ENCODE measurements at places on chromosomes 12 and 14. TPM values are rescaled to one million over a fixed set of nuclear protein-coding genes. Genes with fewer than 3 reads are reported as not detected.

The ZC2HC1C gene
- 3.6 TPM for total RNA-seq

The SMIM41 gene
- total RNA-seq, result not detected

The CEP170B gene
- 16.1 TPM for total RNA-seq

The ZNF891 gene
- 4.3 TPM for total RNA-seq

The CD69 gene
- total RNA-seq, result 2.7 TPM

The TESPA1 gene
- total RNA-seq, result 0.83 TPM

- no peaks in the 10 kb centered on the region for H3K36me3 ChIP-seq
- no peaks in the 10 kb centered on the region for H3K27me3 ChIP-seq
- peak overlapping the region; percentile 7 for H3K27ac ChIP-seq
Observed at GRCh38 chr12:615620-616019, 47.6 kb downstream of the NINJ2 start.

DNA sequence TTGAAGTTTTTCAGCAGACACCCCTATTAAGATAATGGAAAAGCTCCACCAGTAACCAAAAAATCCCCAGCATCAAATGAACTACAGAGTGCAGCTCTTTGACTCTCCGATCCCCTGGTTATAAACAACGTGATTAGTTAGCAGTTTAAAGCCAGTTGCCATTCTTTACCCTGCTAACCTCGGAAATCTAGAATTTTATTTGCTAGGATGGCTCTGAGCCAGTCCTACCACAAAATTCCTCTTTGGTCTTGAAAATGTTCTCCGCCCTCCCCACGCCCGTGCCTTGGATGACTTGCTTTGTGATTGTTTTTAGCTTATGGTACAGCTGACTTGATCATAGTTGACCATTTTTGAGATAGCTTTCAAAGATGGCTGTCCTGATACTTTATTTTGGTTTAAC is 1.2 kb downstream of the KLHDC2 start:
- H3K4me1 ChIP-seq, result peaks cover 27% of the 10 kb centered on the region
- H3K27ac ChIP-seq, result peak overlapping the region; percentile 99
- H3K36me3 ChIP-seq, result peaks cover 11% of the 10 kb centered on the region
- no peak for DNase-seq
- peak overlapping the region; percentile 76 for H3K4me3 ChIP-seq

DNA sequence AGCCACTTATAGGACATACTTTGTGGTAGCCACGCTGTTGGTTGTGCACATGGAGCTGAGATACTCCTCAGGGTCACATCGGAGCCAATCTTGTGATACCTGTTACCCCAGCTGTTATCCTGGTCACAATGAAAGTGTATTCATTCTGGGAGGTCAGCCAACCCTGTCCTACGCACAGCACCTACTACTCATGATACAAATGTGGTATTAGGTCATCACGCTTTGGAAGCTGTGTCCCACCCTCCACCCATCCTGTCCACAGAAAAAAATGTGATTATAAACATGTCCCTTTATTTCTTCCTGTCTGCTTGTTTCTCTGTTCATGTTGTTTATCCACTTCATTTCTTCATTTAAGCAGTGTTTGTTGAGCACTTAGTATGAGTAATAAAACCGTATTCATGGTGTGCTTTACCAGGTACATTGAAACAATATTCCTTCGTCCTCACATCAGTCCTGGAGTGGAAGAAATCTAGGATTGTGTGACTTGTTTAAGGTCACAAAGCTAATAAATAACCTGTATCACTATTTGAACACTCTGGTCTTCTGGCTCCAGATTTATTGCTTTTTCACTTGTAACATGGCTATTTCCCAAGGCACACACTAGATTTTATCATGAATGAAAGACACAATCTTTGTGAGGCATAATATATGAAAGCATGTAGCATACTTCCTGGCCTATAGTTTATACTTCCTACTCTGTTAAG is 73.1 kb downstream of the DERA start:
- no peak overlapping the region for H3K27ac ChIP-seq
- no peak overlapping the region for H3K4me3 ChIP-seq
- DNase-seq, result no peak

DNA sequence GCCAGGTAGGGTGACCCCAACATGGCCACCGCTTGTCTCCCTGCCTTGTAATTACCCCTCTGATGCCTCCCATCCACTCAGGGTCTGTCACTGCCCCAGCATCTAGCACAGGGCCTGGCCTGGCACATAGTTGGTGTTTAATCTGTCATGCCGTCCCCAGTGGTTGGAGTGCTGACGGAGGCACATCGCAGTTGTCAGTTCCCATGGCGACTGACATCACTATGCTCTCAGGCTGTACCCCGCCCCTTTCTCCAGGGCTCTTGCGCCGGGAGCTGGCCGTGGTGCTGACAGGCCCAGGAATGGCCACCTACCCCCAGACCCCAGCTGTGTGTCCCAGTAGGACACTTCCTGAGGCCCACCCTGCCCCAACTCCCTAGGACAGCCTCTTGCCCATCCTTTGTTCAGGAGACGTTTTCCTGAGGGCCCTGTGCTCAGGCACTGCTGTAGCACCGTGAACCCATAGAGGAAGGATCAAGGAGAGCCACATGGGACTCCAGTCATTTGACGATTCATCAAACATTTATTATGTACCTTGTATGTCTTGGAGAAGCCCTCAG is 23.0 kb downstream of the FAM222A start:
- H3K36me3 ChIP-seq, result no peaks in the 10 kb centered on the region
- no peak overlapping the region for H3K27ac ChIP-seq
- peak; percentile 57 for DNase-seq
- H3K27me3 ChIP-seq, result no peaks in the 10 kb centered on the region
- H3K4me3 ChIP-seq, result no peak overlapping the region
- no peaks in the 10 kb centered on the region for H3K4me1 ChIP-seq

DNA sequence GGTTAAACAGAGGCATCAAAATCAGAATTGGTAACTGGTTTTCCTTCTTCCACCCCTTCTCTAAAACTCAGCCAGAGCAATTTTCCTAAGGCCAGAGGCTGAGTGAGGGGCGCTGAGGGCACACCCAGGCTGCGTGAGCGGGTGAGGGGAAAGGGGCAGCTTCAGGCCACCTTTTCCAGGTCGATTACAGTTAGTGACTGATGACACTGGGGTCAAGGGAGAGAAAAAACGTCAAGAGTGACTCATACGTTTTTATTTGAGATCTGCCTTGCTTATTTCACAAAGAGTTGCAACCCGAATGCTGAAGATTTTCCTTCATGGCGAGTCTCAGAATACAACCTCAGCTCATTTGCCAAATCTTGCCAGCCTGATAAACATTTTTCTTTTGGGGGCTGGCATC is 46.7 kb upstream of the EVL start:
- H3K27ac ChIP-seq, result no peak overlapping the region
- no peaks in the 10 kb centered on the region for H3K27me3 ChIP-seq
- no peaks in the 10 kb centered on the region for H3K4me1 ChIP-seq
- DNase-seq, result no peak
- no peak overlapping the region for H3K4me3 ChIP-seq

DNA sequence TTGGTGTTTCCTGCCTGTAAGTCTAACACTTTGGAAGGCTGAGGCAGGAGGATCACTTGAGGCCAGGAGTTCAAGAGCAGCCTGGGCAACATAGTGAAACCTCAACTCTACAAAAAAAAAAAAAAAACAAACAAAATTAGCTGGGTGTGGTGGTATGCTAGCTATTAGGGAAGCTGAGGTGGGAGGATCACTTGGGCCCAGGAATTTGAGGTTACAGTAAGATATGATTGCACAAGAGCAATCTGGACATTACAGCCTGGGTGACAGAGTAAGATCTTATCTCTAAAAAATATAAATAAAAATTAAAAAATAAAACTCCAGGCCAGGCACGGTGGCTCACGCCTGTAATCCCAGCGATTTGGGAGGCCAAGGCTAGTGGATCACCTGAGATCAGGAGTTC is 39.8 kb upstream of the CMKLR1 start:
- no peak for DNase-seq
- H3K27ac ChIP-seq, result no peak overlapping the region
- no peaks in the 10 kb centered on the region for H3K27me3 ChIP-seq
- H3K4me1 ChIP-seq, result no peaks in the 10 kb centered on the region

DNA sequence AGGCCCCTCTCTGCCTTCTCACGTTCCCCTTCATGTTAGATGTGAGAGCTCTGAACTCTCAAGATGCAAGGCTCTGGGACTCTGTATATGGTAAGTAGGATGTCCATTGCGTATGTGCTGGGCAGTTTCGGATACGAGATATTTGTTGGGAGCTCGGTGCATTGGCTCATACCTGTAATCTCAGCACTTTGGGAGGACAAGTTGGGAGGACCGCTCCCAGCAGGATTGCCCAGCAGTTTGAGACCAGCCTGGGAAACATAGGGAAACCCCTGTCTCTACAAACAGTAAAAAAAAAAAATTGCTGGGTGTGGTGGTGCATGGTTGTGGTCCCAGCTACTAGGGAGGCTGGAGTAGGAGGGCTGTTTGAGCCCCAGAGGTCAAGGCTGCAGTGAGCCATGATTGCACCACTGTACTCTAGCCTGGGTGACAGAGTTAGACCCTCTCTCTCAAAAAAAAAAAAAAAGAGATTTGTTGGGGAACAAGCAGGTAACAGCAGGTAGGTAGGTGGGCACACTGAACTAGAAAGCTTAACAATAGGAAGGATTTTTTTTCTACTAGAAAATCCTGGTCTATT is 3.4 kb downstream of the TMEM120B start:
- no peaks in the 10 kb centered on the region for H3K27me3 ChIP-seq
- no peak overlapping the region for H3K27ac ChIP-seq
- peaks cover 25% of the 10 kb centered on the region for H3K4me1 ChIP-seq
- H3K36me3 ChIP-seq, result no peaks in the 10 kb centered on the region

Data from sigmoid colon (tissue), 7 donors.